ENCODE measurements at places on chromosomes 7 and 10.

GRCh38 chr10:99906470-99906869 lies 103.3 kb downstream of the DNMBP start:
- no peak for DNase-seq

DNA sequence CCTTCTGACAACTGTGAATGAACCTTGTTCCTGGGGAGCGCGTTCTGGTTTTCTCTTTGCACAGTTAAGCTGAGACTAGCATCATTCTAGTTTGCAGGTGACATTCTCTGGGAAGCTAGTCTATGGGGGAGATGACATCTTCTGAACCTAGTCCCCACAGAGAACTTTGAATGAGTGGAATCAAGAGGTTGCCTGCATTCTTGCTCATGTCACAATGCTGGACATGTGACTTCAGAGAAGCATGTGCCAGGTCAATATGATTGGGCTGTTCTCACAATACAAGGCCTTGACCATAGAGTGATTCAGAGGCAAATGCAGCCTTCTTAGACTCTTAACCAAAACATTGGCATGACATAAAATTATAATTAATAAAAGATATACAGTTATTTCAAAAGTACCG lies 22.1 kb downstream of the KLLN start:
- DNase-seq, result no peak

- no peak for DNase-seq
Measured at GRCh38 chr10:7449063-7449695, 38.3 kb upstream of the SFMBT2 start.

DNA sequence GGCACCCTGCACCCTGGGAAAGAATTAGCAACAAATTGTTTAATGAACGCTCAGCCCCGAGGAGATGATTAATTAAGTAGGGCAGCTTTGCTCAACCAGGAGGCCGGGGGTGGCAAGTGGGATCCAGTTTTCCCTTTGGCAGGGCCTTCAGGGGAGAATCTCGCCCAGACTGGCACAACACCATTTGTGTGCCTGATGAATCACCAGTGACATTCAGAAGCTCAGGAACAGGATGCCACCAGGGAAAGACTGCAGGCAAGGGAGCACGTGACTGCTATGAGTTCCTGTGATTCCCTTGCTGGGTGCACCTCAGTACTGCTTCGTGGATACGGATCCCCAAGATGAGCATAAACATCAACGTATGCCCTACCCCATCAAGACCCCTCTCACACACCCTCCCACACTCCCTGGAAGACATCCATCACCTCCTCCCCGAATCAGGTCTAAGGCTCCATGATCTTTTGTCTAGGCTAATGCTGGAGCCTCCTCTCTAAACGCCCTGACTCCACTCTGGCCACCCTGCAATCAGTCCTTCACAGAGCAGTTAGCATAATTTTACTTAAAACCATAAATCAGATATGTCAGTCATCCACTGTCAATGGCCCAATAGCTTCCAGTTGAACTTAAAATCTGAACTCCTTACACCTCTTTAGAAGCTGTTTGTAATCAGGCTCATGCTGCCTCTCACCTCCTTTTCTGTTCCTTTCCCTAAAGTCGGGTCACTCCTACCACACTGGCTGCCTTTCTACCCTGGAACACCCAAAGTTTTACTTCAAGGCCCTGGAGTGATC lies 109.2 kb upstream of the AGK start:
- DNase-seq, result no peak

GRCh38 chr7:94584113-94584512 lies 71.8 kb downstream of the SGCE start:
- no peak for DNase-seq

- no peak for DNase-seq
Measured at GRCh38 chr7:21911341-21911875, 34.3 kb downstream of the CDCA7L start.

- DNase-seq, result no peak
Measured at GRCh38 chr10:23522345-23522744, 83.5 kb downstream of the OTUD1 start.

GRCh38 chr10:107443326-107443725 lies 278.8 kb upstream of the SORCS1 start:
- DNase-seq, result no peak

DNA sequence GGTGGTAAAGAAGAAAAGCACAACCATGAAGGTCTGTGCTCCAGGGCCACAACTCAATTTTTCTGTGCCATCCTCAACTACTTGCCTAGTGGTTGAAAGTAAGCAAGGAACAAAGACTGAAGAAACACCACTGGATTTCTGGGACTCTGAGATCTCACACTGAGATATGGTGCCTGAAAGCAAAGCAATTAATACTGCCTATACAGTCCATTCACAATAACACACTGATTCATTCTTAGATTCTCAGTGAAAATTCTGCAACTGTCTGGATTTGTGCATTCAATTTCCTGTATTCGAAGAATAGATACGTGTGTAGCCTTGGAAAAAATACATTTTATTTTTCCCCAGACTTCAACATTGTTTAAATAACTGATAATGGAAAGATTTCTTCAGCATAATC lies 116.4 kb upstream of the FAM133B start:
- DNase-seq, result no peak

- no peak for DNase-seq
Measured at GRCh38 chr10:99328579-99329303, 415 bp upstream of the CNNM1 start.

DNA sequence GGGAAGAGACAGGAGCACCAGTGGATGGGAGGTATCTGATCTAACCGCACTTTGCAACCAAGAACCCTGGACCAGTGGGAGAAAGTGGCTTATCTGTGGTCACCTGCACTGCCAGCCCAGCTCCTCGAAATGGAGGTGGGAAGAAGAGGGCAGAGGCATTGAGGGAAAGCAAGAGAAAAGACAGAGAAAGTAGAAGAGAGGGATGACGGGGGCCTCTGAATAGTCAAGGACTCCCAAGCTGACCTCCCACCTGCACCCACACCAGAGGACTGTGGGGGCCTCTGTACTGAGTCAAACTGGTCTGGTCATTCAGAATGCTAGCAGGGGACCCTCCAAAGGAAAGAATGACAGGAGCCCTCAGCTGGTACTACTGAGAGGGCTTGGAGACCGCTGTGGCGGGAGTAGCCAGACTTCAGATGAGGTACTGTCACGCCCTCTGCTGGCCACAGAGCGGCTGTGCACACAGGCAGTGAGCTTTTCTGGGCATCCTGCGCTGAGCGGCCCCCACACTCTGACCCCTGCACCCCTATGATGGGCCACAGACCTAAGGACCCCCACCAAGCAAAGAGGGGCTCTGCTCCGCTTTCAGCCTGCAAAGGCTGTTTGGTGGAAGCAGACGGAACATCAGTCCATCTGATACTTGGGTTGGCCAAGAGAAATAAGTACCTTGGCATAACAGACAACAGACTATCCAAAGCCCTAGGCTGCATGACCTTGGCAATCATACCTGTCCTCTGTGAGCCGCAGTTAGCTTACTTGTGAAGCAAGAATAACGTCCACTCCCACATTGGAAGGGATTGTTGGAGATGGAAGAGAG lies 112.9 kb downstream of the COL13A1 start:
- peak; percentile 81 for DNase-seq
